GM04504 (cell line): ENCODE measurements at places on chromosomes 6 and 20.

- no peak for DNase-seq
Measured at GRCh38 chr6:164882236-164882635, 427.2 kb downstream of the C6orf118 start.

GRCh38 chr6:137866200-137866913 is 702 bp upstream of the TNFAIP3 start:
- no peak for DNase-seq

DNA sequence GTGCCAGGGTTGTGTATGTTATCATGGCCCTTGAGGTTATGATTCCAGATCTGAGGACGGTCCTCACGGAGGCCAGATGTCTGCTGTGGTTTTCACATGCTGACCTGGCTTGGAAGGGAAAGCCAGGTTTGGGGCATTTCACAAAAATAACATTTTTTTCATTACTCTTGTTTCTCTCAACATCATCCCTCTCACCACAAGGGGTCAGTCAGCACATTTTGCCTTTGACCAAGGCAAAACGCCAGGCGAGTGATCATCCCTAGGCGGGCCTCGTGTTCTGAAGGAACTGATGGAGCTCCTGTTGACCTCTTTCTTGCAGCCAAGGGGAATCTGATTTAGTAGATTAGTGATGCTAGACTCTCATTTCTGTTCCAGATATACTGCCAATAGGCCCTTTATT is 133.5 kb downstream of the TBC1D7 start:
- peak; percentile 47 for DNase-seq

- DNase-seq: no peak
Measured at GRCh38 chr20:63124782-63125580, 91.0 kb downstream of the YTHDF1 start.

GRCh38 chr6:107587451-107587850 is 97.5 kb downstream of the SOBP start:
- DNase-seq: no peak

DNA sequence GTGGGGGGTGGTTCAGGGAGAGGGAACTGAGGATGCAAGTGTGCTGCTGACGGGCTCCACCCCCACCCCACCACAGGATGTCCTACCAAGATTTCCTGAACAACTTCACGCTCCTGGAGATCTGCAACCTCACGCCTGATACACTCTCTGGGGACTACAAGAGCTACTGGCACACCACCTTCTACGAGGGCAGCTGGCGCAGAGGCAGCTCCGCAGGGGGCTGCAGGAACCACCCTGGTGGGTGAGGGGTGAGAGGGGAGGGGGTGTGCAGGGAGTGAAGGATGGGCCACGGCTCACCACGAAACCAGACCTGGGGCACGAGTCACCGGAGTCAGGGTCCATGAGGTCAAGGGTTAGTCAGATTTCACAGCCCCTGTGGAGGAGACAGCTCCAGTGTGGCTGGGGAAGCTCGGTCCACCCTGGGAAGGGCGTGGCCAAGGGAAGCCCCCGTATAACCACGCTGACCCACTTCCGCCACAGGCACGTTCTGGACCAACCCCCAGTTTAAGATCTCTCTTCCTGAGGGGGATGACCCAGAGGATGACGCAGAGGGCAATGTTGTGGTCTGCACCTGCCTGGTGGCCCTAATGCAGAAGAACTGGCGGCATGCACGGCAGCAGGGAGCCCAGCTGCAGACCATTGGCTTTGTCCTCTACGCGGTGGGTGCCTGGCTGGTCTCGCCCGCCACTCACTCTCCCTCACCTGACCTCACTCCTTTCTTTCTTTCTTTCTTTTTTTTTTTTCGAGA is 18.3 kb downstream of the CAPN11 start:
- DNase-seq: no peak

DNA sequence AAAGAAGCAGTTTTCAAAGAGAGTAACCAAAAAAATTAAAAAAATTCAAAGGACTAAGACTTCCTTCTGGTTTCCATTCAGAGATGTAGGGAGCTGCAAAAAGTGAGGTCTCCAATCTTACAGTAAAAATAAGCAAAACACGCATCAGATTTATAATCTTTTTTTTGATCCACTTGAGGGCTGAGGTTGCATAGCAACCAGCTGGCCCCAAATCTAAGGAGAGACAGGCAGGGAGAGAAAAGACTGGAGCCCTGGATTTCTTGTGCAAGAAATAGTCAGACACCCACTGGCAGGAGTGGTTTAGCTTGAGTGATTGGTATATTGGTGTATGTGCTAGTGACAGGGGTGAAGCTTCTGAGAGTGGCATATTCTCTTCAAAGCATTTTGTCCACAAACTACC is 135.9 kb upstream of the FUT9 start:
- DNase-seq: no peak

DNA sequence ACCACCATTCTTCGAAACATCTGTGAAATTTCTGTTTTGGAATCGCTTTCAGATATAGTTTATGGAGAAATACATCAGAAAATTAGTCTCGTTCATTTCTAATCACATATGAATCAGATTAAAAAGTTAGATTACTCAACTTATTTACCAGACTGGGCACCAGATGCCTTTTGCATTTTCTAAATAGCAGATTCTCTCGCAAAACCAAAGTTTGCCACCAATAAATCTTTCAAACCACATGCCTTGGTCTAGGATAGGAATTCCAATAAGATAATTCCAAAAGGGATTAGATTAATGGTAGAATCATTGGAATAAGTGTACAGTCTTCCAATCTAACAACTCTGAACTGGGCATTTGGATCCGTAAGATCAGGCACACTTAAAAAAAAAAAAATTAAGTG is 160.4 kb upstream of the TAB2 start:
- DNase-seq: no peak

DNA sequence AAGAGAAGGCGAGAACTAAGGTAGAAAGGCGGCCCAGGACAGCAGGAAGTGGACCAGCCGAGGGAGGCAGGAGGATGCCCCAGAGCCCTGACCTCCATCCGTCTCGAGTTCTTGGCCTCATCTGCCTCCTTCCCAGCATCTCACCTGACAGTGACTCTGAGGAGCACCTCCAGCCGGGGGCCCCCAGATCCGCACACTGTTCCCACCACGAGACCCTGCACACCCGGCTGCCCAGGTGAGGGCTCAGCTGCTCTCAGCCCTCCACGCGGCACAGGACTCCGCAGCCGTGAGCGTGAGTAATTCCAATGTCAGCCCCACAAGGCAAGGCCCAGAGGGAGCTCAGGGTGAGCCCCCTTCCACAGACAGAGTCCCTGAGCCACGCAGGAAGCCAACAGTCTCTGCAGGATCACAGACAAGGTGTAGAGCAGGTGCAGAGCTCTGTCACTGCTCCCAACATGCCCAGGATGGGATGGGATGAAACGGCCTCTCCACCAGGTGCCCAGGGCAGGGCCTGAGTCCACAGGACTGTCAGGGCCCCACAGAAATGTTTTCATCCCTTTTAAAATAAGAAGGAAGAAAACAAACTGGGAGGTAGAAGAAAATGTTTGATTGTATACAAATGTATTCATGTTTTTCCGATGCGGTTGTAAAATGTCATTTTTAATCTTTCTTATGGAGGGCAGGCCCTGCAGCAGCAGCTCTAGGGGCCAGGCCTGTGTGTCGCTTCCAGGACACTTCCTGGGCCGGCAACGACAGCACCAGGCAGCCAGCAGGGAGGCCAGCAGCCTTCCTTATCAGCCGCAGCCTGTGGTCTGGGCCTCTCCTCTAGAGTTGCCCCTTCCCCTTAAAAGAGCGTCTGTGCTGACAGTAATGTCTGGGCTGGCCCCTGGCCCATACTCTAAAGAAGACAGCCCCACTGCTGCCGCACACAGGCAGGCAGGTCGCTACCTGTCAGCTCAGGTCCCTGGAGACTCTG is 66.9 kb downstream of the DLL1 start:
- DNase-seq: no peak

- DNase-seq: no peak
Measured at GRCh38 chr6:104639668-104640067, 220.1 kb downstream of the HACE1 start.

DNA sequence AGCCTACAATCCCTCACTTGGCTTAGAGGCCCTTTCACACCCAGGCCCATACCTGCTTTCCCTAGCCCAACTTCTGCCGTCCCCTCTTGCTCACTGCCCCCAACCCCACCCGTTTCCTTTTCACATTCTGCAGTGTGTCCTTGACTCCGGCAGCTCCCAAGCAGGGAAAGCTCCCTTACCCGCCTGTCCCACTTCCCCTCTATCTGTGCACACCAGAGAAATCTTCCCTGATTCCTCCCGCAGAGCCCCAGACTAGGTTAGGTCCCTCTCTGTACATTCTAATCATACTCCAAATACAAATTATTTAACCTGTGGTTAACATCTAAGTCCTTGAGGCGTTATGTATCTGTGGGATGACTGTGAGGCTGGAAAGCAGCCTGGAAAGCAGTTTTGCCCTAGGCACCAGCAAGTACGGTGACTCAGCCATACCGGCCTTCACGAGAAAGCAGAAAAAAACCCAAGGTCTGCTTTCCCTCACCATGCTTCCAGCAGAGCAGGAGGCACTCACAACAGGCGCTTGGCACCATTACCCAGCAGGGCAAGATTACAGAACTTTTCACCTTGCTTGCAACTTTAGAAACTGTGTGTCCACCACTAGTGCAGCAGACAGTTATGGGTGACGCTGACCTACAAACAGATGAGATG is 22.3 kb downstream of the ELOVL5 start:
- DNase-seq: peak; percentile 96

- DNase-seq: peak; percentile 32
Measured at GRCh38 chr6:150830439-150831165, 34.9 kb upstream of the MTHFD1L start.

DNA sequence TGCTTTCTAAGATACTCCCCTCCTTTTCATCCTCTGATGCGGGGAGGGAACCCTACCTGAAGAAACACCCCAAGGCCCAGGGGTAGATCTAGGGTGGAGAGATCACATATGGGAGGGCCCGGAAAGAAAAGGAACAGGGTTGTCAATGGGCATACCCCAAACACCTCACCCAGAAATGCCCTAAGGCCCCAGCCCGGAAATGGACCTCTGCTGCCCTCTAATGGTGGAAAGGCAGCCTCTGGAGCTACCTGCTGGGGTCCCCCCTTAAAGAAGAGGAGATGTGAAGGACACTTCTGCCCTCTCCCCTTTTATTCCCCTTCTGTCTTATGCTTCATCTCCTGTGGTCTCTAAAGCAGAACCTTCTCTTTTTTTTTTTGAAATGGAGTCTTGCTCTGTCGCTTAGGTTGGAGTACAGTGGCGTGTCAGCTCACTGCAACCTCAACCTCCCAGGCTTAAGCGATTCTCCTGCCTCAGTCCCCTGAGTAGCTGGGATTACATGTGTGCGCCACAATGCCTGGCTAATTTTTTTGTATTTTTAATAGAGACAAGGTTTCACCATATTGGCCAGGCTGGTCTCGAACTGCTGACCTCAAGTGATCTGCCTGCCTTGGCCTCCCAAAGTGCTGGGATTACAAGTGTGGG is 458 bp upstream of the ARMC12 start:
- no peak for DNase-seq

DNA sequence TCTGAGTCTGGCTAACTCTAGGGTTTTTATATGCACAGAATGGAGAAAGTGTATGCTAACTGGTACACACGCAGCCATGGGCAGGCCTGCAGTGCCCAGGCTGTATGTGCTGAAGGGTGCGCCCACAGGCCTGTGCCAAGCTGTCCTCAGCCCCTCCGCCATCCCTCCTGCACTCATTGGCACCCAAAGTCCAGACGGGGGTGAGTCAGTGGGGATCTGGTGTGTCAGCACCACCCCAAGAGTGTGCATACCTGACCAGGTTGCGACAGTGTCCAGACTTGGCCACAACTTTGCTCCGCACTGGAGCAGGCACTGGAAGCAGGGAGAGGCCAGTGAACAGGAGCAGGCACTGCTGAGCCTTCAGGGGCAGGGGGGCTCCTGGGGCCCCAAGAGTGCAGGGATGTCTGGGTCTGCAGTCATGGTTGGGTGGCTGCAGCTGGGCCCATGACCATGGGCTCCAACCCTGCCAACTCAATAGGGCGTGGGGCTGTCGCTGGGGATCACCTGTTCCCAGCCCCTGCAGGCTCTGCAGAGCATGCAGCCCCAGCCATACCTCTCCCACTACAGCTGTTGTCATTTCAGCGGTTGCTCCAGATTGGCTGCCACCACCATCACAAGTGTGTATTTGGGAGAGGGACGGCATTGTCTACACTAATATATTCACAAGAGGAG is 717.8 kb downstream of the EPHA7 start:
- no peak for DNase-seq

- DNase-seq: no peak
Measured at GRCh38 chr20:19860737-19861136, 102.7 kb downstream of the RIN2 start.

DNA sequence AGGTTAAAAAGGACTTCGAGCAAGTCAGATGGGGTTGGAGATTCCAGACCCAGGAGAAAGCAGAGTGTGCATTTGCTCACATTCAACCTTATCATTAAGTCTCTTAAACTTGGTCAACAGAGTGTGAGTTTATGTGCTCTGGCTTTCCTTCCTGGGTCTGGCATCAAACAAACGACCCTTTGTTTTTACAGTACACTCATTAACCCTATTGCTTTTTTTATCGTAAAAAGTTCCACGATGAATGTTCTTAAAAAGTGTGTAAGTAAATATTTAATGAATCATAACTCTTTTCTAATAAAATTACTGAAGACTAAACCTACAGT is 2.5 kb downstream of the FYN start:
- DNase-seq: no peak

DNA sequence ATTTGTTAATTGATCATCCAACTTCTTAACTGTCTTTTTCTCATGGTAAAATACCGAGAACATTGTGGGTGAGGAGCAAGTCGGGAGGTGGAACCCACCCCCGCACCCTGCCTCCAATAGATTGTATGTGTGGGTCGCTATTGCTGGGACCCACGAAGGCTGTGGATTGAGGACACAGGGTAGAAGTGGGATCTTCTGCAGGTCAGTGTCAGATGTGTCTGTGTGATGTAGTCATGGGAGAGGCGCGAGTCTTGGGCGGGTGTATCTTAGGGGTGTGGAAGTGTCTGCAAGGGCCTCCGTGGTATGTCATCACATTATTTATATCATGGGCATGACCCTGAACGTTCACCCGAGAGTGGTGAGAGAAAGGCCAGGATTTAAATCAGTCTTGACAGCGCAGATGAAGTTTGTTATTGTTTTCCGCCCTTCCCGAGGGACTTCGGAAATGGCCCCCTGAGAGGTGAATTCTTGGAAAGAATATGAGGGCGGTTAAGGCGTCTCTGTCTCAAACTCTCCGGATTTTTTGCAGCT is 472 bp upstream of the PAQR8 start:
- no peak for DNase-seq
